Cardiac atrium fibroblast (primary cell): ENCODE measurements at places on chromosomes 12 and 14. TPM values are rescaled to one million over a fixed set of nuclear protein-coding genes. Genes with fewer than 3 reads are reported as not detected.

The RALGAPA1 gene
- 13.8 and 14.8 TPM in 2 replicates for total RNA-seq

The ZNF891 gene
- 0.54 and 0.81 TPM in 2 replicates for total RNA-seq

The SYNDIG1L gene
- total RNA-seq: not detected in 2 replicates

The C12orf54 gene
- not detected in 2 replicates for total RNA-seq

The KRT77 gene
- total RNA-seq: not detected in 2 replicates

The TXNDC16 gene
- total RNA-seq: 5.8 and 7.9 TPM in 2 replicates

The EXOC3L4 gene
- total RNA-seq: 1.6 TPM in 1 of 2 replicates, not detected in the other
